ENCODE measurements at places on chromosomes 12 and 14.

DNA sequence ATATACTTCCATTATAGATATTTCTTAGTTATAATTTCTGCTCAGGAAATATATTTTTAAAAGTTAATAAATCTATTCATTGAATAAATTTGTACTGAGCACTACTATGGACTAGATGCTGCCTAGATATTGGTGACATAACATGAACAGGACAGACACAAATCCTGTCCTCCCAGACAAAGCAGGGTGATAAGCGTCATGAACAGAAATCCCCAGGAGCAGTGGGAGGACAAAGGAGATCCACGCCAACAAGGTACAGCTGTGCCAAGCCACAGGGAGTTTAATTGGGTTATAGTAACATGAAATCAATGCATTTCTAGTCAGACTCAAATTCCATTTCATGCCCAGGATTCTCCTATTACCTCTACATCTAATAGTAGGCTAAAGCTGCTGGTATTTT is 171.8 kb upstream of the CPNE8 start:
- DNase-seq, result no peak

- peak; percentile 68 for DNase-seq
These were observed 57.6 kb downstream of the CCDC85C start for GRCh38 chr14:99546234-99546879.

GRCh38 chr12:14537088-14537487 is 30.6 kb downstream of the PLBD1 start:
- no peak for DNase-seq

DNA sequence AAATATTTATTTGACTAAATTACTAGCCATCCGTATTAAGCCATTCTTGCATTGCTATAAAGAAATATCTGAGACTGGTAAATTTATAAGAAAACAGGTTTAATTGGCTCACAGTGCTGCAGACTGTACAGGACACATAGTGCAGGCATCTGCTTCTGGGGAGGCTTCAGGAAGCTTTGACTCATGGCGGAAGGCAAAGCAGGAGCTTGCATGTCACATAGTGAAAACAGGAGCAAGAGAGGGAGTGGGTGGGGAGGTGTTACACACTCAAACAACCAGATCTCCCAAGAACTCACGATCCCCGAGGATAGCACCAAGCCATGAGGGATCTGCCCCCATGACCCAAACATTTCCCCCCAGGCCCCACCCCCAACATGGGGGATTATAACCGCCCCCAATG is 26.7 kb upstream of the RAB21 start:
- DNase-seq, result no peak

DNA sequence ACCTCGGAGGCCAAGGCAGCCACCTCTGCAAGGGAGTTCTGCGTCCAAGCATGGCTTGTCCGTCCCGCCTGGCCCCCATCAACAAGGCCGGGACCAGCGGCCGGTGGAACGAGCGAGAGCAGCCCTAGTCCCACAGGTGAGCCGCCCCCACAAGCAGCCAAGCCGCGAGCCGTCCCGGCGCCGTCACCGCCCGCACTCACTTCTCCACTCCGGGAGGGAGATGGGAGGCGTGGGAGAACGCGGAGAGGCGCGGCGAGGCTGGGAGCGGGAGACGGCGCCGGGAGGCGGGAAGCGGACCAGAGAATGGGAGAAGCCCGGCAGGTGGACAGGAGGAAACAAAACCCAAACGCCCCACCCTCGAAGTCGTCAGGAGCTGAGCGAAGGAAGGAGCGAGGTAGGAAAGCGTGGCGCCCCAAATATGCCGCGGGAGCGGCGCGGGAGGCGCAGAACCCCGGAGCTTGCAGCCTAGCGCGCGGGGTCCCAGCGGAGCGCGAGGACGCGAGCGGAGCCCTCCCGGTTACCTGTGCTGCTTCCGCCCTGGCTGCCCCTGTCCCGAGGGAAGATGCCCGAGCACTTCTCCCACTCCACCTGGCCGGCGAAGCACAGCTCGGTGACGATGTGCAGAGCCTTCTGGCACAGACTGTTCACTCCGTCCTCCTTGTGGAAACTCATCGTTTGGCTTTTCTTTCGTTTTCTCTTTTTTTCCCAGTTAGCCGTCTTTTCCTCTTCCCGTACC is 600 bp downstream of the SYT10 start:
- DNase-seq, result peak; percentile 27

- no peak for DNase-seq
These were observed 84.1 kb upstream of the RESF1 start for GRCh38 chr12:31874961-31875608.

GRCh38 chr12:4091016-4091743 is 182.4 kb upstream of the CCND2 start:
- DNase-seq, result no peak

- no peak for DNase-seq
These were observed 62.1 kb downstream of the E2F7 start for GRCh38 chr12:77003246-77003645.

DNA sequence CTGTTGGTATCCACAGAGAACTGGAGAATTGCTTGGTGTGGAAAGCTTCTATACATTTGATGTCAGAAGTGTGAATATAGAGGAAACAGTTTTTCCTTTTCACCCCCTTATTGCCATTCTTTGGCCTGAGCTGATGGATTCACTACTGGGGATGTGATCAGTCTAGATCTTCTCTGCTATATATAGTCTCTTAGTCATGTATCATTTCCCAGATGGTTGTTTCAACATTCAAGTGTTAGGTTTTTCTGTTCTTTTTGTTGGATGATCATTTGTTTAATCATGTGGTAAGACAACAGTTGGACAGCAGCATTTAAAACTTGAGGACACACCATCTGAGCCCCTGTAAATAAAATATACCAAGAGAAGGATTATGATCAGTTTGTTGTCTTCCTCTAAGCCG is 29.6 kb downstream of the TMX1 start:
- no peak for DNase-seq

- no peak for DNase-seq
These were observed 27.3 kb downstream of the SPRING1 start for GRCh38 chr12:116710370-116711150.

- DNase-seq, result no peak
These were observed 2.1 kb downstream of the PMEL start for GRCh38 chr12:55963760-55964159.
